ENCODE measurements at places on chromosomes 1 and 21. TPM values are rescaled to one million over a fixed set of nuclear protein-coding genes. Genes with fewer than 3 reads are reported as not detected.

- DNase-seq, result no peak
Measured at GRCh38 chr1:226576601-226577000, 28.0 kb downstream of the STUM start.

- no peak for DNase-seq
Measured at GRCh38 chr1:9324246-9325096, 31.8 kb downstream of the SPSB1 start.

DNA sequence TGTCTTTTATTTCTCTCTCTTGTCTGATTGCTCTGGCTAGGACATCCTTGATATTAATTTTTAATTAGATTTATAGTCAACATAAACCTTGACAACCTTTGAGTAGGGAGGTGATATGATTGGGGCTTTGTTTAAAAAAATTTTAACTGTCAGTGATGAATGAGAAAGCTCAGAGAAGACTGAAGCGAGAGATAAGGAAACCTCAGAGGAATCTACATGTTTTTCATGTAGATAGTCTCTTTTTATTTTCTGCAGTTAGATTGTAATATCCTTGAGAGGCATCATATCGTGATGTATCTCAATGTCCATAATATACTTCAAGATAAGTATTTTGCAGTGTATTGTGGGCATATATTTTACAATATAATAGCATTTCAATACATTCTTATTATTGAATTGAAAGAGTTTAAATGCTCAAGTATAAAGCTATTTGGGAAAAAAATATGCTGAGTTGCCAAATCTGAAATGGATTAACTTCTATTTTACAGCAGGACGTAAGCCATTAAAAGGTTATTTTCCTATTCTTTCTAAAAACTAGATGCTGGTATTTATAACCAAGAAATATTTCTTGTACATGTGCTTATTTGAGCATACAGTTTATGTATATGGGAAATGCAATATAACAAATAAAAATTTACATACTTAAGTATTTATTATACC, 802.4 kb upstream of the ADGRL4 start:
- DNase-seq, result no peak

DNA sequence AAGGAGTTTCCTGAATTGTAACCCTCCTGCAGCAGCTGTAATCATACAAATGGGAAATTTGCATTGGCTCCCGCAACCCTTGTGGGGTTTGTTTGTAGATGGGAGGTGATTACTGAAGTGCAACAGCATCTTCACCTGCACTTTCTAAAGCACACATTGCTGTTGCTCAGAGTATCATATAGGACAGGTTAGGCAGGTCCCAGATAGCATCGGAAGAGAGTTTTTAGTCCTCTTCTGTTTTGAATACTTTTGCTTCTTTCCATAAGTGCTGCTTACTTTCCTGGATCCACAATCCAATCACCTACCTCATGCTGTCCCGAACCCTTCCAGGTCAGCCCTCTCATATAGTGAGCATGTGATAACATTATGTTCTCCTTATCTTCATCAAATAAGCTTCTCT, 300.4 kb downstream of the PTPRC start:
- no peak for DNase-seq

- no peak for DNase-seq
Measured at GRCh38 chr1:229570891-229571516, 12.5 kb upstream of the ABCB10 start.

SH2D1B gene
- not detected for total RNA-seq

KHDC4 gene
- 26.0 TPM for total RNA-seq

DNA sequence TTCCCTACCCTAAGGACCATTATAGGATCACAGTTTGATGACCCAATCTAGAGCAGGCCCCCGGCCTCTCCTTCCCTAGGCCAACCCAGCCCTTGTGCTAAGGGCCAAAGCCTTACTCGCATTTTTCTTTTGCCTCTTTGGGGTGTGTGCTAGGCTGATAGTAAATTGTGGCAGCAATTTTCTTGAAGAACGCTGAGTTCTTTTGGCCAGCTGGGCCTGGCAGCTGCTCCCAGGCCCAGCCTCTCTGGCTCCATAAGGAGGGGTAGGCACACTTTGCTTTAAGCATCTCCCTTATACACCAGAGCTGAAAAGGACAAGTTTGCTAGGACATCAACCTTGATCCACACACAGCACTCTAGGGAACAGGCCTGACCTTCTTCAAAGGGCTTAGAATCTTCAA, 4.2 kb downstream of the OLFML2B start:
- DNase-seq, result peak; percentile 38

SPRR2A gene
- not detected for total RNA-seq

- no peak for DNase-seq
Measured at GRCh38 chr1:180227861-180228647, 2.0 kb upstream of the LHX4 start.

- no peak for DNase-seq
Measured at GRCh38 chr1:246609632-246610031, 43.4 kb downstream of the CNST start.

GRCh38 chr1:188723332-188724020, 1754.2 kb downstream of the BRINP3 start:
- no peak for DNase-seq

TP73 gene
- 8.3 TPM for total RNA-seq

DNA sequence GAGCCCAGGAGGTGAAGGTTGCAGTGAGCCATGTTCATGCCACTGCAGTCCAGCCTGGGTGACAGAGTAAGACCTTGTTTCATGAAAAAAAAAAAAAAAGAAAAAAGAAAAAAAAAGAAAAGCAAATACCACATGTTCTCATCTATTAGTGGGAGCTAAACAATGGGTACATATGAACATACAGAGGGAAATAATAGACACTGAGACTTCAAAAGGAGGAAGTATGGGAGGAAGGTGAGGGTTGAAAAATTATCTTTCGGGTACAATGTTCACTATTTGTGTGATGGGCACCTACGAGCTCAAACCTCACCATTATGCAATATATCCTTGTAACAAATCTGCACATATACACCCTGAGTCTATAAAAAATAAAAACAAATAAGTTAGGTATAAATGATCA, 6.4 kb downstream of the ITGB3BP start:
- no peak for DNase-seq

DNA sequence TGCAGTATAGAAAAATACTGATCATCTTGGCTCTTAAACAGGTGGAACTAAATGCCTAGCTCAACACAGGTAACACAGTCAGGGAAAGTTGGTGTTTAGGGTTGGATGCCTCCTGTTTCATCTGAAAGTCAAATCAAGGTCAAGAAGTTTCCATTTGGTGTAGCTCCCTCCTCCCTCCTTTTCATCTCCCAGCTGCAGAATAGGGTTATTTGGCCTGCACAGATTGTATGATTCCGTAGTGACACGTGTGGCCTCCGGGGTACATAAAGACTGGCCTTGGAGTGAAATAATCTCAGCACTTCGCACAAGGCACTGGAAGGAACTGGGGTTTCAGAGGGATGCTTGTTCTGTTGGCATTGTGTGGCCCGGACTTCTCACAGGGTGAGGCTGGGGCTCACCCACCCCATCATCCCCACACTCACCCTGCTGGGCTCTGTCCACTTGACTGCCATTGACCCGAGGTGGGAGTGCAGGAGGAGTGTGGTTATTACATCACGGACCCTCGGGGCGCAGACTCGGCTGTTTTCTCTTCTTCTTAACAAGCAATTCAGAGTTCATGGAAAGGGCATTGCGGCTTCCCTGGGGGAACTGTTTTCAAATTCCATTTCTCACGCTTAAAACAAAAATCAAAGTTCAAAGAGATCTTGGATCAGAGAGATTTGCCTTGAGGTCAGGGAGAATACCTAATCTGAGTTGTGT, 18.4 kb downstream of the IGSF5 start:
- DNase-seq, result no peak

IFI44 gene
- total RNA-seq, result 155 TPM

- no peak for DNase-seq
Measured at GRCh38 chr1:160924791-160925651, 29.6 kb downstream of the ITLN2 start.
